ENCODE measurements at places on chromosomes 13 and 19.

GRCh38 chr13:48542581-48543341 lies 9.9 kb upstream of the RCBTB2 start:
- no peak for DNase-seq

GRCh38 chr13:84844473-84844872 lies 954.7 kb downstream of the SLITRK6 start:
- no peak for DNase-seq

DNA sequence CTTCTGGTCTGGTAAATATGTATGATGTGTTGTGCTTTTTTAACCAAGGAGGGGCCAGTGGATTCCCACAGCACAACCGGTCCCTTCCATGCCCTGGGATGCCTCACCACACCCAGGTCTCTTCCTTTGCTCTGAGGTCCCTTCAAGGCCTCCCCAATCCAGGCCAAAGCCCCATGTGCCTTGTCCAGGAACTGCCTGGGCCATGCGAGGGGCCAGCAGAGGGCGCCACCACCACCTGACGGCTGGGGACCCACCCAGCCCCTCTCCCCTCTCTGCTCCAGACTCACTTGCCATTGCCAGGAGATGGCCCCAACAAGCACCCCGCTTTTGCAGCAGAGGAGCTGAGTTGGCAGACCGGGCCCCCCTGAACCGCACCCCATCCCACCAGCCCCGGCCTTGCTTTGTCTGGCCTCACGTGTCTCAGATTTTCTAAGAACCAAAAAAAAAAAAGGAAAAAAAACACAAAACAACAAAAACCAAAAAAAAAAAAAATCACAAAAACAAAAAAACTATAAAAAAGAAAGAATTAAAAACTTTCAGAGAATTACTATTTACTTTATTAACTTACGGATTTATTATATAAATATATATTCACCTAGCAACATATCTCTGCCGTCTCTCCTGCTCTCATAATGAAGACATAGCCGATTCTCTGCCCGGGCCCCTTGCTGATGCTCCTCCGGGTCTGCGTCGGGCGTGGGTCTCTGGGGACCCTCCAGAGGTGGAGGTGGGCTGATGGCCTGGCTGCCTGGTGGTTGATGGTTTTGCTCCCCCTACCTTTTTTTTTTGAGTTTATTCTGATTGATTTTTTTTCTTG lies 14.4 kb downstream of the CAPN12 start:
- peak; percentile 57 for DNase-seq

DNA sequence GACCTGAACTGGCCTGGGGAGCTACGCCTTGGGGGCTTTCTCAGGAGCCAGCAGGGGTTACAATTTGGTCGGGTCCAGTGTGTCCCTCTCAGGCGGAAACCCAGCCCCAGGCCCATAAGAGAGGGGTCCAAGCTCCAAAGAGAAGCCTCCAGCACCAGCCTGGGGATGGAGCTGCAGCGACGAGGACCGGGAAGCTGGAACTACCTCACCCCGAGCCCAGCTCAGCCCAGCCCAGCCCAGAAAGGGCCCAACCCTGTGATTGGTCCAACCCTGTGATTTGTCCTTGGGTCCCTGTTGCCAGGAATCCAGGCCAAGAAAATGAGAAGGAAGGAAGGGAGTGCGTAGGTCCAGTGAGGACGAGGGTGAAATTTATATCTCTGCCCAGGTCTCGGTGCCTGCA lies 24.1 kb downstream of the CLEC4M start:
- no peak for DNase-seq

- DNase-seq, result peak; percentile 68
Observed at GRCh38 chr19:45779231-45780145, 2.8 kb downstream of the DMPK start.

GRCh38 chr13:95641291-95642027 lies 3.0 kb downstream of the DZIP1 start:
- DNase-seq, result no peak

DNA sequence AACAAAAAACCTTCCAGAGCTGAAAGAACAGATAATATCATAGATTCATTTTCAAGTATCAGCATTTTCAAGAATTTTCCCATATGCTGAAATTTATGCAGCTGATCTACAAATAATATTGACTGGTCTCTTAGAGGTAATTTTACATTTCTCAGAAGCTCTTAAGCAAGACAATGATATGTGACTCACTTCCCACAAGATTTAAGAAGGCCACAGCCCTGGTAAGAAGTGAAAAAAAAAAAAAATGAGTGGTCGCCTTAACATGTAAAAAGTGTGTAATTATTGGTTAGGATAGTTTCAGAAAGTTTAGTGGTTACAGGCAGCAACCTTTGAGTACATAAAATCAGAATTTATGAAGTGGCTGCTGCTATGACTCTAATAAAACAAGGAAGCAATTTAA lies 54.5 kb downstream of the NUFIP1 start:
- no peak for DNase-seq

DNA sequence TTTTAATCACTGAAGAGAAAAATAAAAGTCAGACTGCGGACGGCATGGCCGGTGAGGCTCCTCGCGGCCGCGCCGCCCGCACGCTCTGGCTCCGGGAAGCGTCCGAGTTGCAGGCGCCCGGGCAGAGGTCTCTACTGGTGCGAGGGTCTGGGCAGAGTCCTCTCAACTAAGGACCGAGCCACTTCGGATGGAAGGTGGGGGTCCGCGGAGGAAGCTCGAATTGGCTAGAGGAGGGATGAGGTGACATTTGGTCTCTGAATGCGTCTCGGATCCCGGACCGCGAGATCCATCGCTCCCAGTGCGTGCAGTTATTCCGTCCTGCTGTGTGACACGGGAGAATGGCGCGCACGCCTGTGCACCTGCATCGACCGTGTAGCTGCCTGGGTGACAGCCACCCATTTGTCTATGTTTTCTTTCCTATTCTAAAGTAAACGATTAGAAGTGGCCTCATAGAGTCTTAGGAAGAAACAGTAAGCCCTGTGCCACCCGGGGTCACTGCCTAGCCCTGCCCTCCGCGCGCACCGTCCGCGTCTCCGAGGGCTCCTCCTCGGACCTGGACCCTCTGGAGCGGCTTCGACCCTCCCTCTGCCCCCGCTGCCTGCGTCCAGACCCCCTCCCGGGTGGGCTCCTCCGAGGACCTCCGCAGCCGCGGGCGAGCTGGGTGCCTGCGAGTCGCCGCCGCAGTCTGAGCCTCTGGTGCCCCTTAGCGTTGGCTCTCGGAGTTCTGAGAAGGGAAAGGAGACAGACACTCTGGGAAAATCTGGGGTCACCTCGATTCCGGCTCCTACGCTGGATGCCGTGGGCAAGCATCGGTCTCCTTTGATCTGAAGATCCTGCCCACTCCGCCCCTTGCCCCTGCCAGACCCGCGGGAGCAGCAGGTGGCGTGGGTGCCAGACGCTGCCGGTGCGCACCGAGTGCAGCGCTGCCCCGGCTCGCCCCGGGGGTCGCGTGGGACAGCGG lies 347.4 kb downstream of the LIG4 start:
- DNase-seq, result no peak

GRCh38 chr19:19139876-19140229 lies 1.6 kb upstream of the TMEM161A start:
- no peak for DNase-seq

GRCh38 chr13:111215081-111216047 lies 100.3 kb downstream of the ARHGEF7 start:
- DNase-seq, result no peak

DNA sequence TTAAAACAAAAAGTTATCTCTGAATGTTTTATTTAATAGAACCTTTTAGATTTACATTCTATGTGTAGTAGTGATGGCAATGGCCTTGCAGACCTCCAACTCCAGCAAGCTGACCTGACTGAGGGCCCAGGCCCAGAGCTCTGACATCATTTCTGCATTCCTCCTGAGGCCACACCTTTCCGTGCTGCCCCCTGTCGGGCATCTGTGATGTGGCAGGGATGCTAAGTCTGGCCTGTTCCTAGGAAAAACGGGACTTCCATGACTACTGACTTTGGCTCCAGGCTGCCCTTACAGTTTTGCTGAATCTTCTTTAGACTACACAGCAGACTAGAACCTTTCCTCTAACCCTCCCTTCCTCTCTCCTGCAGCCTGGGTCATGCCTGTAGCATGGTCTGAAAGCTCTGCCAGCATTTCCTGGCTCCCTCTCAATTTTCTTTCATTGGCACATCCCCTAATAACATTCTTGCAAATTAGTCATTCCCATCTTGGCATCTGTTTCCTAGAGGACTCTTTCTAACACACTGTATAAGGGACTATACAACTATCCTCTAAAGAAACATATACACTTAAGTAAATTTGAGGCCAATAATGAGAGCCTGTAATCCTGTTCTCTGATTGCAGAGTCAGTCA lies 249.1 kb downstream of the GPC5 start:
- no peak for DNase-seq

GRCh38 chr13:99522298-99522697 lies 21.0 kb downstream of the TM9SF2 start:
- DNase-seq, result no peak

DNA sequence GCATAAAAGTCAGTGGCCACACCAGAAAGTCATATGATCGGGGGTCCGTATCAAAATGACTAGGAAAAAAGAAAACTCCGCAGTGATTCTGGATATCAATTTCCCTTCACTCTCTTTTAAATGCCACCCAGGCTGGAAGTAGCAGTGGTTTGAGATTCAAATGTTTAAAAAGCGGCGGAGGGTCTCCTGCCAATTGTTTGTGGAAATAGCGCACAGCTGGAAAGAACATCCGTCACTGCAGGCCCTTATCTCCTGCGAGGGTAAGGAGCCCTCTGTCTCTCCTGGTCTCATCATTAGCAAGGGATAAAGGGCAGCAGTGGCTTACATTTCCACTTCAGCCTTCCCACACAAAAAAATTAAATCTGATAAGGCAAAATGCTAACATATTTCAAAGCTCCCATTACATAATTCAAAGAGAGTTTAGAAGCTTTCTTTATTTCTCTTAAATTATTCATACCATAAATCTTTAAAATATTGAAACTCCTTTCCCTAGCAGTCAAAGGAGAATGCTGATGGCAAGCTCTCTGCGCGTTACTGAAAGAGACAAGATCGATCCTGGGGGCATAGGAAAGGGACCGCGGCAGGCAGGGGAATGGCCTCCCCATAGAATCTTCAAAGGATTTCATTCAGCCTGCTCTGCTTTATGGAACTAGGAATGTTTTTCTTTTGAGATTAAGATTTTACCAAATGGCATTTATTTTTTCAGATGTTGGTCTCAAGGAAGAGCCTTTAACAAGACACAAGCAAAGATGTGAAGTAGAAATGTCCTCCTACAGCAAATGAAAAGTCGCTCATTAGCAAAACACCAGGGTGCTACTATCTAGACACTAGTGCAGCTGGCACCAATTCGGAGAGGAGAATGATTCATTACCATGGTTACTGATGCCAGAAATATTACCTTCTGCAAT lies 35.0 kb downstream of the AMER2 start:
- no peak for DNase-seq

Measured in central memory CD8-positive, alpha-beta T cell (primary cell).